Foreskin fibroblast (primary cell): ENCODE measurements at places on chromosomes 12 and 14.

- DNase-seq: peak; percentile 50
These were observed 126.7 kb upstream of the LGR5 start for GRCh38 chr12:71312768-71313403.

DNA sequence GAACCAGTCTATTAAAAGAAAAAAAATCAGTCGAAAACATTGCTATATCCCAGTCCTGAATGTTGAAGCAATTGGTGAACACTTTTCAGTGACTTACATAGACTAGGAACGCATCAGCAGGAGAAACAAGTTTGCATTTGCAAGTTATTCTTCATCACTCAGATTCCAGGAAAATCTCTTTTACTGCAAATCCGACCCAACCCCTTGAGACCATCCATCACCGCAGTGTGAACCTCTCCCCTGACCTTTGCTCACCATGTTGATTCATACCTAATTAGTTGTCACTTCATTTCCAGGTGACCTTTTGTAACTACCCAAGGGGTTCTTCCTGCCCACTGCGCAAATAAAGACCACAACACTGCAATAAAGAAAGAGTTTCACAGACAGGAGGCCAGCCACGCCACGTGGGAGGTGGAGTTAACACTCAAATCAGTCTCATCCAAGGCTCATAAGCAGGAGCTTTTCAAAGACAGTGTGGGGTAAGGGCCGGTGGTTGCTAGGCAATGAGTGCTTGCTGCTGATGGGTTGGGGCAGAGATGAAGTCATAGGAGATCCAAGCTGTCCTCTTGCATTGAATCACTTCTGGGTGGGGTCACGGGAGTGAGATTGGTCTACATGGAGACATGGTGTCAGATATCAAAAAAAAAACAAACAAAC lies 241.3 kb upstream of the TMEM132C start:
- no peak for DNase-seq

DNA sequence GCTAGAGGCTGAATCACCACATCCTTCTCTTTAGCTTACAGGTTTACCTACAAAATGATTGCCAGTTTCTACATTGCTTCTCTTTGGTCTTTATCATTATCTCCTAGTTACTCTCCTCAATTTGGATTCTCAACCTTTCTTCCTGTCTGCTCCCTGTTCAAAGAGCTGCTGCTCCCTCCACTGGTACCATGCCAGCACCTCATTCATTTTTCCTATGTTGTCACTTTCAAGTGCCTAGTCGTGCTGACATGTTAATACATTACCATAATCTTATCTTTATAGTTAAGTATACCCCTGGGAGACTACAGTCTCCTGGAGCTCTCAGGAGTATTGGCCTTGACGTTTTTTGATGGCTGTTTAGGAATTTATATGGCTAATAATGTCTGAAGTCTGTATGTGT lies 14.2 kb downstream of the FRS2 start:
- no peak for DNase-seq

DNA sequence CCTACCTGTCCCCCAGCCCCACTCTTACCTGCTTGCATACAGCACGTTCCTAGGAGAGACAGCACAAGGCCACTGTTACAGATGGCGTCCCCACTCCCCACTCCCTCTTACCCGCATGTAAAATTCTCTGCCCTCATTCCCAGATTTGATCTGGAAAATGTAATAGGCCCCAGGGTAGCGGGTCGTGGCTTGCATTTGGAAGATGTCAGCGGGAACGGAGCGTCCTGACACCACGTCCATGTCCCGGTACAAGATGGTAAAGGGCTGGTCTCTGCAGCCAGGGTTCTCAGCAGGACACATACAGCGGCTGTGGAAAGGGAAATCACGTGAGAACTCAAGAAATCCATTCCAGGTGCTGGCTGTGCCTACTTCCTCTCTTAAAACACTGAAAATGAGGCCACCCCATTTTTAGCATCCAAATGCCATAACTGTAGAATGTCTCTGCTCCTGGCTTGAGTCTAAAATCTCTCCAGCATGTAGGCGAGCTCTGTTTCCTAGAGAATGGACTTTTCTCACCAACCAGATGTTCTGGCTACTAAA lies 10.1 kb upstream of the TC2N start:
- DNase-seq: no peak

DNA sequence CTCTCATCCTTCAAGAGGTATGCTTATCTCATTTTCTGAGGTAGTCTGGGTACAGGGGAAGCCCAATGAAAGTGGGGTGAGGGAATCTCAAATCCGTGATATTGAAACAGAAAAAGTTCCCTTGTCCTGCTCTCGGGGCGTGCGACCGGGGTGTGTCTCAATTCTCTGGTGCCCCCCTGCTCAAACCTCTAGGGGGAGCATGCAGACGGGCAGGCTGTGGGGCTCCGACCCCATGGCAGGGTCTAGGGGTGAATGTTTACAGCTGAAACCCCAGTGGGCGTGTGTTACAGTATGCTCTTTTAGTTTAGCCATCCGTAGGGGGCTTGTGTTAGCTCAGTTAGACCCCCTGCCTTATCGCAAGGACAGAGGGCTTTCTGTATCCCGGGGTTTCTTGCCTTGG lies 68.7 kb downstream of the PTPRQ start:
- no peak for DNase-seq

GRCh38 chr12:52277486-52278245 lies 3.2 kb downstream of the KRT86 start:
- DNase-seq: no peak

DNA sequence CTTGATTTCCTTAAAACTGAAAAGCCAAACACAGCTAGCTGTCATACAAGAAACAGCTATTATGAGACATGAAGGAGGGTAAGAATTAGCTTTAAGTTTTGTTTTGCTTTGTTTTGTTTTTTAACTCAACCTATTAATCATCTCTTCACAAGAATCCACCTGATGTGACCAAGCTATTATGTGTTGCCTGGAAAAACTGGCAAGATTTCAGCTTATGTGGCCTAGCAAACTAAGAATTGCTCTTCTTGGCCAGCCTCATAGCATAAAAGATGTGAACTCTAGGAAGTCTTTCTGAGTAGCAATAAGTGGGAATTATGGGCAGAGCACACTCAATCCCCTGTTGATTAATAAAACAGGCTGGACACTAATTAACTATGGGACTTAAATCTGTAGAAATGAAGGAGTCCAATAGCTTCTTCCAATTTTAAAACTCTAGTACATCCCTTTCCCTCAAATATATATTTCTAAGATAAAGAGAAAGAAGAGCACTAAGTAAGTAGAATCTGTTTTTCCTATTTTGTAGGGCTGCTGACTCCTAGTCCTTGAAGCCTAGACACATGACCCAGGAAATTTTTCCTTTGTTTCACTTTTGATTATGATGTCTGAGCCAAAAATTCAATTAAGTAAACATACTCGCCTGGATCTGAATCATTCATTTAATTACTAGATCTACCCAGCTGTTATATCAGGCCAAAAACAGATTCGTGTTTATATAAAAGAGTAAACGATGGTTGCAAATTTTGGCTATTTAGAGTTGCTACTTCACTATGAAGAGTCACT lies 75.7 kb downstream of the GTF2A1 start:
- DNase-seq: no peak

DNA sequence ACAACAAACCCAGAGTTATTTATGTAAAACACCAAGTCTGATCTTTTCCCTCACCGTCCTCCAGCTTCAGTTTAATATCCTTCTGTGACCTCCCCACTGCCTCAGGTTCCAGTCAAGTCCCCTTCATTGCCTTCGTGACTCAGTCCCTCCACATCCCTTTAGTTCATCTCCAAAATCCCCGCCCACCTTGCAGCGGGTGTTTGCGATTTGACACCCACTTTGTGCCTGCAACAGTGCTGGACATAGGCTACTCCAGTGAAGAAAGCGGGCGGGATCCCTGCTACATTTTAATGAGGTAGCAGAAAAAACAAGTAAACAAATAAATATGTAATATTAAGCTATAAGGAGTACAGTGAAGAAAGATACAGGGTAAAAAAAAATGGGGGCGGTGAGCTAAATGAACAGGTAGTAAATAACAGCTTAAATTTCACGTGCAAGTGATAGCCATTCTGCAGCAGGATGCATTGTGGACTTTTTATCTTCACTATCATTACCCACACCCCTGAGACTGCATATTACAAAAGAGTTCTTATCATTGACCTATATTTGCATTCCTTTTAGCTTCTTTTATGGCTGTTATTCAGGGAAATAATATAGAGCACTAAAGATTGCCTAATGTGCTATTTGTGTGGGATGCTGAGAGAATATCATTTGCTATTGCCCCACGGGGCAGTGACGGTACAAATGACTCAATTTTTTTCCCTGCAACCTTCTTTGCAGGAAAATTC lies 222.8 kb upstream of the NUDT4 start:
- no peak for DNase-seq

- peak; percentile 41 for DNase-seq
These were observed 503 bp downstream of the FBXO21 start for GRCh38 chr12:117189725-117190209.

- DNase-seq: no peak
These were observed 222.2 kb downstream of the ITPR2 start for GRCh38 chr12:26610774-26611173.

GRCh38 chr14:80549141-80549540 lies 337.8 kb upstream of the DIO2 start:
- no peak for DNase-seq

DNA sequence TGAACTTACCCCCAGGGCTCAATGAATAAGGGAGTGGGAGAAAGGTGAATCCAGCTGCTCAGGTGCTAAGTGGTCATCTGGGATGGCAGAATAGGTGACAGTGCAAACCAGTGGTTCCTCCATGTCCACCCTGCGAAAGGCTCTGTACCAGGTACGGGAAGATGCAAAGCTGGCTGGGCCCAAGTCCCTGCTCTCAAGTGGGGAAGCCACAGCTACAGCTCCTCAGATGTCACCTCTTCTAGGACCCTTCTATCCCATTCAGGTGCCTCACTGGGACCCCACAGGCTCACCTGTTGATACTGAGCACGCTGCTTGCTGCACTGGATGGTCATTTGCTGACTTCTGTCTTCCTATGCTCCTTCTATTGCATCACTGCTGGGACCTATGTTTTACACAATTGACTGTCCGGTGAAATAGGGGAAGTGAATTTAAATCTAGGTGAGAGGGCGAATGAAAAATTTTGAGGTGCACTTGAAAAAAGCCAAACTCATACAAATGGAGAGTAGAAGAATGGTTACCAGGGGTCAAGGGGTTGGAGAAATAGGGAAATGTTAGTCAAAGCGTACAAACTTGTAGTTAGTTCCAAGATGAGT lies 20.3 kb upstream of the PPP4R4 start:
- DNase-seq: no peak
